Mesothelial cell of epicardium (in vitro differentiated cells): ENCODE measurements at places on chromosomes 1 and 21. TPM values are rescaled to one million over a fixed set of nuclear protein-coding genes. Genes with fewer than 3 reads are reported as not detected.

The CDA gene
- total RNA-seq, result 0.64 to 1.5 TPM (median 0.94 TPM) in 3 replicates

The CCDC181 gene
- 1.3 to 2.2 TPM (median 1.4 TPM) in 3 replicates for total RNA-seq

GRCh38 chr1:18557621-18558465 lies 72.8 kb upstream of the PAX7 start:
- peaks cover 16% of the 10 kb centered on the region for H3K4me1 ChIP-seq
- peaks cover 75% of the 10 kb centered on the region for H3K27me3 ChIP-seq
- H3K27ac ChIP-seq, result no peak overlapping the region
- peak overlapping the region; percentile 1 for H3K4me3 ChIP-seq

GRCh38 chr1:229860926-229861325 lies 206.1 kb upstream of the GALNT2 start:
- DNase-seq, result no peak
- no peak overlapping the region for H3K27ac ChIP-seq
- H3K4me3 ChIP-seq, result no peak overlapping the region
- no peaks in the 10 kb centered on the region for H3K27me3 ChIP-seq
- H3K36me3 ChIP-seq, result no peaks in the 10 kb centered on the region

- no peaks in the 10 kb centered on the region for H3K27me3 ChIP-seq
- no peak for DNase-seq
- H3K4me1 ChIP-seq, result peaks cover 27% of the 10 kb centered on the region
Measured at GRCh38 chr1:229196404-229197264, 74.3 kb upstream of the RAB4A start.

DNA sequence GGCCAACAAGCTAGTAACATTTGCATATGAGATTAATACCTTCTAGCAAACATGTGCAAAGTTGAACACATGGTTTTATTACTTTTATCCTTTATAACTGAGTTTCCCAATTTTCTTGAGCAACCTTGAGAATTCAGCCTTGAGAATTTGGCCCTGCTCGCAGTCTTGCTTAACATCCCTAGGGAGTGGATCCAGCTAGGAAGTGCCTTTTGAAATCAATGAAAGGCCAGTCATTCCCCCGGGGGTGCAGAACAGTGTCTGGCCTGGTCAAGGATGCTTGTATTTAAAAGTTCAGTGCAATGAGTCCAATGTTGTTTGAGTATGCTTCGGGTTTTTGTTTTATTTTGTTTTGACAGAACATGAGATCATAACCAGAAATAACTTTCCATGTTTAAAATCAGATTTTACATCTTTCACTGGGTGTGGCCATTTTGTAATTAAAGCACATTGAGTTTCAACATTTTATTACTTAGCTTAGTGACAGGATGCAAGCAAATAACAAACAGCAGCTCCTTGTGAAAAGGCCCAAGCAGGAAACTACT lies 16.7 kb downstream of the PALMD start:
- no peaks in the 10 kb centered on the region for H3K27me3 ChIP-seq
- DNase-seq, result no peak
- peaks cover 3% of the 10 kb centered on the region for H3K4me1 ChIP-seq

- no peaks in the 10 kb centered on the region for H3K36me3 ChIP-seq
- peaks cover 8% of the 10 kb centered on the region for H3K4me1 ChIP-seq
- peak overlapping the region; percentile 31 for H3K27ac ChIP-seq
- no peak overlapping the region for H3K4me3 ChIP-seq
- no peak for DNase-seq
Measured at GRCh38 chr21:42370894-42371654, 4.7 kb upstream of the TFF1 start.
